ENCODE measurements at places on chromosomes 4 and X.

DNA sequence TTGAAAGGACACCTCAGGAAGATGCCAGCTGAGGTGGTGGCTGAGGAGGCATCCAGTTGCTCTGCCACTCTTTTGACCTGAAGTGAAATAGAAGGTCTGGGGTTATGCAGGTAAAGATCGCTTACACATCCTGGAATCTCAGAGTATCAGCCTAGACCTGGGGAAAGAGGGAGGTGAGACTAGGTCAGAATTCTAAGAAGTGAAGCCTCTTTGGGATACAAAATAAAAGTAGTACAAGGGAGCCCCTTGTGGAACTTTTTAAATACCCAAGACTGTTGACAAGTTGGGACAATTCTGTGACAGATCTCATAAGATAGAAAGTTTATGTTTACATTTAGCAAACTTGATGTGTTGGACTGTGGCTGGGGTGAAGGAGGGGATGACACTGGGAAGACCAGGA, 263.1 kb downstream of the SPRY1 start:
- DNase-seq: no peak

DNA sequence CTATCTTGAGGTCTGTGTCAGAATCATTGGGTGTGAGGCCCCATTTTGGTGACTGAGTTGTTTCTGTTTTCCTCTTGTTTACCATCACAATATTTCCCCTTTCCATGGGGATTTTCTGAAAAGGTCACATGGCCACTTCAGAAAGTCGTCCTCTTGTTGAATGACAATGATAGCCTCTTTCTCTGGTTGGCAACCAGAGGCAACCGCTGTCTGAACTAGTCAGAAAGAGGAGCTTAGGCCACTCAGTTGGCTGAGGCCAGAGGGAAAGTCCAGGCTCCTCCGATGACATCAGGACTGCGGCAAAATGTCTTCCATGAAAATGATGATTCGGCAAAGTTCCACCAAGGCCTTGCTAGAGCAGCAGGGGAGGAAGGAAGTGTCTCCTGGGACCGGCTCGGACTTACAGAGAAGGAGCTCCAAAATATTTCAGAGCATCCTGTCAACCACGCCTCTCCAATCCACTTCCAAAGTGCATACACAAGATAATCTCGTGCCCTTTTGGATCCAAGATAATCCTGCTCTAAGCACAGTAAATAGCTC, 19.1 kb upstream of the RBM47 start:
- DNase-seq: no peak

GRCh38 chr4:7956270-7956808, 16.7 kb upstream of the AFAP1 start:
- no peak for DNase-seq

DNA sequence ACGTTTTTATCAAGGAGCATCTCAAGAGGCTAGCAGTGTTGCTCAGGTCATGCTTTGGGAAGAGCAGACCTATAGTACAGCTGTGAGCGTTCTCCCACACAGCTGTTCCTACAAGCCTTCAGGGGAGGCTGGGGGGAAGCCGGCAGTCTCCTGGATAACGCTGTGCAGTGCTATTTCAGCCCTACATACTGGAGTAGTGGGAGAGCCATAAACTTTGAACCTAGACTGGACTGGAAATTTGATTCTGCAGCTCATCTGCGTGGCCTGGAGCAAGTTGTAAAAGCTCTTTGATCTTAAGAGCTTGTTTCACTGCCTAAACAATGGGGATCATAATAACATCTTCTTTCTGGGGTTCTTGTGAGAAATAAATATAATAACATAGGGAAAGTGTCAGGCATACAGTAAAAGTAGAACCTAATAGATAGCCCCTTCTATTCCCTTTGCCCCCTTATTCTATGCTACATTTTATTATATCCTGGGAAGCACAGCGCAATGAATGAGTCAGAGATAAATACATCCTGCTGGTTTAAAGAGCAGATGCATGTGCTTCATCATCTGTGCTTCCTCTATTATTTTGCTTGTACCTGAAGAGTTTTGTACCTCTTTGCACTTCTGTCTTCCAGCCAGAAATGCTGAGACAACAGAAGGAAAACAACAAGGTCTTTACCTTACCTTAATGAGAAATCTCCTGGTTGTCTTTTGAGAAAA, 14.7 kb upstream of the AMBN start:
- DNase-seq: no peak

DNA sequence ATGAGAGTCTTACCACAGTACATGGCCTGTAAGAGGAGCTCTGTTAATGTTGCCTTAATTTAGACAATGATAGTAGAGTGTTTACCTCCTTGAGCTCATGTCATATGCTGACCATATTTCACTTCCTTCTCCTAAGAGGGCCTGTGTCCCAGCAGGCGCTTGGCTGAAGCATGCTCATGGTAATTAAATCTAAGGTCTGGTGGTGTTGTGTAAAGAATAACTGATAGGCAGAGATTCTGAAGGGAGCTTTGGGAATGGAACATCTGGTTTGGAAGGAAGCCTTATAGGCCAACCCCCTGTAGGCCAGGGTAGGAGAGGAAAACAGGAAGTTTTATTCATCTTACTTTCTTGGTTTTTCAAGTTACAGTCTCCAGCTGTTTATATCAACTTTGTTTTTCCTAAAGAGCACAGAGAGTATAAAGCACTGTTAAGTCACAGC, 300.2 kb downstream of the USP46 start:
- no peak for DNase-seq

DNA sequence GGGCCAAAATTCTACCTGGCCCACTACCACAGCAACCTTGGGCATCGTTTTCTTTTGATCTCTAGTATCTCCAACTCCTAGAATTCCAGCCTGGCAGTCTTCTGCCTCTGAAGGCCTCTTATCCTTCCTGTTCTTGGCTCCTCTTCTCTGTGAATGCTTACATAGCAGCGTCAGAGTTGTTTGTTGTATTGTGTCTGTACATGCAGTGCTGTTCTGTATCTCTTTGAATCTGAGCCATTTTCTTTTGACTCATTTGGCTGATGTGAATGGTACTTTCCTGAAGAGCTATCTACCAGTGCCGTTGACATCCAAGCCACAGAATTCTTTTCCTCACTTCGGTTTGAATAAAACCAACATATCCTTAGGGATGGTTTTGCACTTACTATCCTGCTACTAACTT, 79.2 kb downstream of the TMEM164 start:
- DNase-seq: no peak

DNA sequence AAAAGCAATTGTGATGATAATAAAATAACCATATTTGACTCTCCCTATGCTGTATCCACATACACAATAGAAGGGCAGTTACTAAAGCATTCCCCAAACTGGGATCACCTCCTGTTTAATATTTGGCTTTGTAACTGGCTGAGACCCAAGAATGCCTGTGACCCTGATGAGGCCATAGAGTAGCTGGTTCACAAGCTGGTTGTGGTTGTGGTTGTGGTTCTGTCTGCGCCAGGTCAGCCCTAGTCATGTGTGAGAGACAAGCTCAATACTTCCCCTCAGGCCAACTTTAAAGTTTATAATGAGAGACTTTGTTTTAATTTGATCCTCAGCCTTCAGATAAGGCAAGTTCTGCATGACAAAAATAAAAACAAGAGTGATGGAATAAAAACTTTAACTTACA, 209.9 kb downstream of the PARM1 start:
- DNase-seq: no peak

- DNase-seq: no peak
These were observed 56.1 kb upstream of the MSX1 start for GRCh38 chr4:4803216-4803911.

- no peak for DNase-seq
These were observed 4.9 kb downstream of the CHRNA9 start for GRCh38 chr4:40340030-40340429.

- no peak for DNase-seq
These were observed 204.6 kb downstream of the PDGFRA start for GRCh38 chr4:54433686-54434085.

DNA sequence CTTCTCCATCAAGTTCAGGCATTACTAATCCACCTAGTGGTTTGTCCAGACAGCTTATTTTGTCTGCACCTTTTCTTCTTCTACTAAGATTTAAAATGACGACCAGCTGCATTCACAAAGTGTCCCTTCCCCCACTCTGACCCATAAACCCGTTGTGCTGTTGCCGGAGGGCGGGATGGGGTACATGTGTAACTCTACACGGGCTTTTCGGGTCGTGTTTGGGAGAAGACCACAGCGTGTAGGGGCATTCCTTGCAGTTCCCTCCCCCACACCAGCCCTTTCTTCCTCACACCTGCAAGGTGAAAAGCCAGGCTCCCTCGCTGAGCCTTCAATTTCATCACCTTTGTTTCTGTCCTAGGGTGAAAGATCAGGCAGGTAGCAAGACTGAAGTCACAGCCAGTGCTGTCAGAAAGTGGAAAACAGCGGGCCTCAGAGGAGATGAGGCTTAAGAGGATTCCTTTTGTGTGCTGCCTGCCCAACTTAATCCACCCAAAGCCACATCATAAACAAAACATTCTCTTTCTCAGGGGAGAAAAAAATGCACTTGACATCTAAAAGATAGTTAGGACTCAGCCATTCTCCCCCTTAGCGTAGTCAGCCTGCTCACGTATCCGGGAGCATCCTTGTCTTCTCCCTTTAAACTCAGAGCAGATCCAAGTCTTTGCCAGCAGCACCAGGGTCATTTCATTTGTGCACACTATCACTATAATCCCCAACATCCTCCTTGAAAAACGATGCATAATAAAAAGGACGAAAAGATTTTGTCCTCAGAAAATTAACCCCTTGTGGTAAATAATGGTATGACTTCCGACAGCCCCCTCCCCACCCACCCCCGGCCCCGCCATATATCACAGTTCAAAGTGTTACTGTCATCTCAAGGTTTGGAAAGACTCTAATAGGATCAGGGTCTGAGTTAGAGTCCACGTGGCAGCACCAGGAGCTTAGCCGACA, 599.0 kb downstream of the RAB28 start:
- DNase-seq: no peak

DNA sequence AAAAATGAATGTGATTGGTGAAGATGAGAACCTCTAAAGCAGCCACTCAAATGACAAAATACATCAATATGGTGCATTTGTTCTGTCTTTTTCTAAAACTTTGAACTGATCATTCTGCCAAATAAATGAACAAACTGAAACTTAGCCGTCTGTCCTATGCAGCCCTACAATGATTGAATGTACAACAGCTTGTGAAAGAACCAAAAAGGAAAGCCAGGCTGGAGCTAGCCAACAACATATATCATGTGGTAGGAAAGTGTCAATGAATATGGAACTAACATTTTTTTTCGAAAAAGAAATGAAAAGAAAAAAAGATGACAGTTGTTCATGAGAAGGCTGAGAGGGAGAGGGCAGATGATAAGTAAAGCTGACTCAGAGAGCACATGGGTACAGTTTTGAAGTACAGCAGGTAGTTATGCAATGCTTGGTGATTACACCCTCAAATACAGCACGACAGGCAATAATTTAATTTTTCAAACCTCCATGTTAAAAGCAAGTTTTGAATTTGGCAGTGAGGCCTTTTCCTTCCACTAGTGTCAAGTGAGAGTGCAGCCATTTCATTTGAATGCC, 21.2 kb upstream of the SLC7A11 start:
- no peak for DNase-seq

DNA sequence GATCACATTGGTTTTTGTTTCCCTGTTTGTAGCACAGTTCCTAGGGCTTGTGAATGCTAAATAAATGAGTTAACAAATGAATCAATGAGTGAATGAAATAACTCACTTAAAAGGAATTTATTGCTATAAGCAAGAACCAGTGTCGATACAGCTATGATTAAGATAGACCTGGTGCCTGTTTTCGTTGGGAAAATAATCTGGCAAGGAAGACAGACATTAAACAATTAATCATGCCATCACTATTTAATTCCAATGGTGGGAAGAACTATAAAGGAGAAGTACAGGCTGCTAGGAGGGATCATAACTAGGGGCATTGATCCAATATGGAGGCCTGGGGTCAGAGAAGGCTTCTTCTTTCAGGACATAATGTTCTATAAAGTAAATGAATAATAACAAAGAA, 4.5 kb upstream of the CBR4 start:
- no peak for DNase-seq

DNA sequence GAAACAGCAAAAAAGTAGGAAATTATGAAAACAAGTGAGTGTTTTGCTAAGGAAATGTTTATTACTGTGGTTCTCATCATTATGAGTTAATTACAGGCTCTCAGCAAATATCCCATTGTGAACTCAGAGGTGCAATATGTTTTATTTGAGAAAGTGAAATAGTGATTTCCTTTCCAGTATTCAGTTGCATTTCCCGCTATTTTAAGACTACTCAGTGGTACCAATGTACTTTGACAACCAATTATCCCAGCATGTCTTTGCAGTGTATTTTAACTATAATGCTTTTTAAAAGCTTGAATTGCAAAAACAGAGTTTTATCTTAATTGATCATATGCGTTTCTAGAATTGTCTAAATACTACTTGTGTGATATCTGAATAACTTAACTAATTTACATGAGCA, 383.8 kb upstream of the TENM3 start:
- DNase-seq: no peak

- no peak for DNase-seq
These were observed 24.2 kb downstream of the SLC25A4 start for GRCh38 chr4:185167234-185167633.

DNA sequence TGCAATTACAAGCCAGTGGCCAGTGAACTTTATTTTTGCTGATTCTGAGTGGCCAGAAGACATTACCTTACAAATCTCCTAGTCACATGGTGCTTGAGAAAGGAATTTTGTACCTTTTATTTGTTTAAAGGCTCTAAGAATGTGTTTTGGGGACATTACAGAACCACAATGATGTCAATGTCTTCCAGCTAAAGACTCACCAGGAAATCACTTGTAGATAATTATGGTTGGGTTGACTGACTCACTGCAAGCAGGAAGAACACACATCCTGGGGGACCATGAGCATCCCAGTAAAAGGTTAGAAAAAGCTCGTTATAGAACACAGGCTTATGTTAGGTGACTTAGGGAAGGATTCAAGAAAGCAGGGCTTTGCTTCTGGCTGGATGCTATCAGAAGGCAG, 119.4 kb upstream of the FAM9B start:
- DNase-seq: no peak

DNA sequence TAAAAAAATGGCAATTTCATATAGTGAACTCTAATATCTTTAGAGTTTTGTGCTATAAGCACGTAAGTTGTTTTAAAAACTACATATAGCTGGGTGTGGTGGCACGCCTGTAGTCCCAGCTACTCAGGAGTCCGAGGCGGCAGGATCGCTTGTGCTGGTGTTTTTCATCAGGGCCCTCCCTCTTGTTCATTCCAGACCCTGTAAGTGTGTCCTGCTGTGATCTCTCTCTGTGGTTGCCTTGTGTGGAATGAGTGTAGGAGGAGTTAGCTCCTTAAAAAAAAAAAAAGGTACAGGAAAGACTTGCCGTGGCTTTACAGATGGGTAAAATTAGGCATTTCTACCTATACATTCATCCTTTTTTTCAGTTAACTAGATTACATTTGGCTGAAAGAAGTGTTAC, 35.4 kb downstream of the RBBP7 start:
- DNase-seq: no peak
